ENCODE measurements at places on chromosomes 6 and 20.

- no peak for DNase-seq
Measured at GRCh38 chr6:142381181-142381580, 79.4 kb downstream of the ADGRG6 start.

- peak; percentile 47 for DNase-seq
Measured at GRCh38 chr6:84967389-84967788, 203.0 kb upstream of the TBX18 start.

DNA sequence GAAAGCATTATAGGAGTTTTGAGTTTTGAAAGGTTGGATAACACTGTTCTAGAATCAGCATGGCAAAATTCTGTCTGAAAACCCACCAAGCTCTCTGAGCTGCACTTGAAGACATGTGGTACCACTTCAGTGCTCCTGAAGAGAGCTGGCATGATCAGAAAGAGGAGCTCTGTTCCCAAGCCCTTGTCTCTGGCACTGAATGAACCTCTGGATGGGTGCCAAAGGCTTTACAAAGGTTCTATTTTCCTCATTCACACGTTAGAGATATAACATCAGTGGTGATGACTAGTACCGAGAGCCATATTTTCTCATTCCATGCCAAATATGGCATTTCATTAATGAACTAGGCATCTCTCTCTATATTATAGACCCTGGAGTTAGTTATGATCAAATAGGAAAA, 301.8 kb upstream of the ID4 start:
- no peak for DNase-seq

DNA sequence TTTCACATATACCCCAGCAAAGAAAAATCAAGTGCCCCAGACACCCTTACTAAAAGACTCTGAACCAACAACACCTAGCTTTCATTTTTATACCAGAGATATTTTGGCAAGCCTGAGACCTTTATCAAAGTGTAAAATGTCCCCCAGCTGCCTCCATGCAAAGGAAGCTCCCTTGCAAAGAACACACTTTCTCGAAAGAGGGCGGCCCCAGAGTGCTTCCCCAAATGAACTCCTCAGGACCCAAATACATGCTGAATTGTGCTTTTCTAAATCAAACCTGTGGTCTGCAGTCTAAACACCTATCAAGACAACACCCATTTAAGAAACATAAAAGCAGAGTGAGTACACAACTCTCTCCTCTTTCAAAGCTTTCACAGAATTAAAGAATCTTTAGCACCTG, 490 bp downstream of the IPCEF1 start:
- no peak for DNase-seq

DNA sequence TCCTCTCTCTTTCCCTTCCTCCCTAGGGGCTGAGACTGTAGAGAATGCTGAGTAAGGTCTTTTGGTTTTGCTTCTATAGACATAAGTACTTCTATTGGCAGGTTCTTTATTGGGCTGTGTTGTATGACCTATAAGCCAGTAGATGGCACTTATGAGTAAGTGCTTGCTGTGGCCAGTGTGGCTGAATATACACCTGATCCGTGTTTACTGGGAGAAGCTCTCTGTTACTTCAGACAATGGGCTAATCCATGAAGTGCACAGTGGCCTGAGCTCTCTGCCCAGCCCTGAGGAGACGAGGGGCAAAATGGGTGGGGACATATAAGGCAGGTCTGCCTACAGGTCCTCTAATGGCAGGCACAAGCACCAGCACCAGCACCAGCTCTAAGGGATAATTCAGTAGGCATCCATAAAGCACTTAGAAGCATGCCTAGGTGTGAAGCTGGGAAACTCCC, 610.3 kb downstream of the RNF144B start:
- DNase-seq = peak; percentile 47

GRCh38 chr6:149463781-149464180, 21.0 kb downstream of the ZC3H12D start:
- no peak for DNase-seq

GRCh38 chr6:116801971-116802370, 26.9 kb downstream of the GPRC6A start:
- no peak for DNase-seq

DNA sequence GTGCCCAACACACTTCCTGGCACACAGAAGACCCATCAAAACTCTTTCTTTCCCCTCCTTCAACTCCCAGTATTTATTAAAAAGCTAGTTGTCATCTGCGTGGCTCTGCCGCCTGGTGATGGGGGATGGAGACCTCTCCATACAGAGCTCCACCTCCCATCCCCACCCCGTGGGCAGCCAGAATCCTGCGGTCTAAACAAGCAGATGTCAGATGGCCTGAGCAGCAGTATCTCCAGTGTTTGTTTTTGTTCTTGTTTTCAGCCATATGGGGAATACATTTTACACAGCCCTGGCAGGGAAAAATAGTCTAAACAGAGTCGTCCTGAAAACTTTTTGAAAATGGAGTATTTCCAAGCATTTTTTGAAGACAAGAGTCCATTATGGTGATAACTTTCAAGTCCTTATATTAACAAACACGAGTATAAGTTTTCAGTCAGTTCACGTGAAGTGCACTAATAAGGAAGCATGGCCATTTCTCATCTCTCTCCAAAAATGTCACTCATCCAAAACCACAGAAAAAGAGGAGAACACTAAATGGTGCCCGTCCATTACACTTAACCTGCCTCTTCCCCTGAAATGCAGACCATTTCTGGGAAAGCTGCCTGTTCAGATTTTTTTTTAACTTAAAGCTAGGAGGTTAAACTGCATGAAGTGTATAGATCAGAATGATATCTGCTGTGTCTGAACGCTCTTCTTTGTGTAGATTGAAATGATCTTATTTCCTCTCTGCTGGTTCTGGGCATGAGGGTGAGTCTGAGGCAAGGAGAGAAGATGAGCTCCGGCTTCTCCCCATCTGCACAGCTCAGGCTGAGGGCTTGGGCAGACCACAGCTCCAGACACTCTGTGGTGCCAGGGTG, 91.0 kb downstream of the TCP11 start:
- DNase-seq = no peak

GRCh38 chr6:125780540-125781313, 10.0 kb upstream of the NCOA7 start:
- DNase-seq = peak; percentile 56

- DNase-seq = no peak
Measured at GRCh38 chr20:32649697-32650400, 23.9 kb downstream of the C20orf203 start.

GRCh38 chr6:14674458-14674857, 556.9 kb downstream of the CD83 start:
- DNase-seq = no peak

GRCh38 chr6:138387577-138388368, 10.1 kb downstream of the SMIM28 start:
- no peak for DNase-seq
